ENCODE measurements at places on chromosomes 3 and 15. TPM values are rescaled to one million over a fixed set of nuclear protein-coding genes. Genes with fewer than 3 reads are reported as not detected.

DNA sequence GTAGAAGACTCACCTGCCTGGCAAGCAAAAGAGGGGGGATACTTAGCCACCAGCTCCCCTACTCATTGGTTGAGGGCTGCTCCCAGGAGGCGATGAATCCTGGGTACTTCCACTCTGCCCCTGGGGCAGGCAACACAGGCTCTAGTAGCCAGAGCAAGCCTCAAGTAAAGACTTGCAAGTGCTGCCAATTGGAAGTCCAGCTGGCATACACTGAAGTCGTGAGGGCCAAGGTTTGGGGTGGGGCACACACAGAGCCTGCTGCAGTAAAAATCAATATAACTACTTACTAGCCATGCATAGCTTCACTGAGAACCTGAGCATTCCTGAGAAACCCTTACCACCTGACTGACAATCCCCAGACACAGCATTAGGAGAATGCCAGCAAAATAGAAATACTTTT lies 123.0 kb upstream of the EIF1B start:
- DNase-seq = no peak

- DNase-seq = no peak
These were observed 53.4 kb downstream of the STARD9 start for GRCh38 chr15:42628761-42629160.

CHRFAM7A gene
- total RNA-seq = 0.21 TPM

DNA sequence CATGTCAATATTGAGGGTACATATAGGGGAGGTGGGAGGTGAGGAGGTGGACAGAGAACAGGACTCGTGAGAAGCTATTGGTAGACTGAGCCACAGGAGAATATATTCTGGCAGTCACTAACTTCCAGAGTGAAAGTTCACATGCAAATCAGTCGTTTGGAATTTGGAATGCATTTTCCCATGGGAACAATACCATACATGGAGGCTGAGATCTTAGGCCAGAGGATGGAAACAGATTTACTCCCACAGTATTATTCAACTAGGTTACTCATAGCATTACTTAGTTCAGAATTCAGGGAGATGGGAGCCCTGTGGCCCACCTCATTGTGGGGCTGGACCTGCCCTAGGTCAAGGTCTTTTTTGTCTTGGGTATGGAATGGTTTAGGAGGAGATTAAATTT lies 36.4 kb upstream of the ABHD2 start:
- no peak for DNase-seq

GRCh38 chr15:65785151-65785550 lies 6.9 kb downstream of the DENND4A start:
- no peak for DNase-seq

DCP1A gene
- 21.7 TPM for total RNA-seq

DNA sequence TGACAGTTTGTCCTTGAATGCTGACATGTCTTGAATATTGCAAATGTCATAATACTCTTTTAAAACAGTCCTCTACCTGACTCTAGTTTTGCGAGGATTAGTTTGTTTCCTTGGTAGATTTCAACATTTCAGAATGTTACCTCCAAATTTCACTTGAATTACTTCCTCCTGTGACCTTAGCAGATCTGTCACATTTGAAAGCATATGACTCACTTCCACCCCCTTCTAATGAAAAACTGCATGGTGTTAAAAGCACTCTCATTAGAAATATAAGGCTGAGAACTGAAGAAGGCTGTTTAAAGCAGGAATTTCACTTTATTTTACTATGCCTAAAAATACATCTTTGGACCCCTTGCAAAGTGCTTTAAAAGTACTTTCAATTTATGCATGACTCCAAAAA lies 598.7 kb upstream of the TGFBR2 start:
- no peak for DNase-seq

Data from ascending aorta (tissue), 2 donors.